ENCODE measurements at places on chromosomes 2 and 18. TPM values are rescaled to one million over a fixed set of nuclear protein-coding genes. Genes with fewer than 3 reads are reported as not detected.

Gene RAPGEF4
- 1.5 TPM for total RNA-seq

Gene SGPP2
- 54.0 TPM for total RNA-seq

Gene TMEM169
- 0.15 TPM for total RNA-seq

Gene STARD6
- not detected for total RNA-seq

Gene PDCD1
- 0.21 TPM for total RNA-seq

Gene RFTN2
- total RNA-seq, result 0.49 TPM

Gene SIX2
- 0.10 TPM for total RNA-seq

Gene SOWAHC
- 22.1 TPM for total RNA-seq

Gene NT5DC4
- total RNA-seq, result not detected

Gene VIT
- 0.20 TPM for total RNA-seq

Gene C2orf15
- total RNA-seq, result 3.1 TPM

Gene KATNAL2
- 1.3 TPM for total RNA-seq

Gene SIX3
- total RNA-seq, result not detected

Gene KCNF1
- 0.90 TPM for total RNA-seq

Gene UGT1A5
- total RNA-seq, result 1.1 TPM

Gene ANKRD62
- 0.19 TPM for total RNA-seq

Gene REEP1
- total RNA-seq, result 5.7 TPM

Gene HMSD
- total RNA-seq, result 0.11 TPM

Gene HTR2B
- total RNA-seq, result 0.27 TPM

Gene CD8B
- 1.8 TPM for total RNA-seq

Gene LIMS1
- total RNA-seq, result 50.3 TPM

Gene ABCG8
- total RNA-seq, result 0.12 TPM

Gene RAB31
- total RNA-seq, result 4.7 TPM

Gene L3MBTL4
- 3.8 TPM for total RNA-seq

Gene GPR17
- 0.16 TPM for total RNA-seq

Gene PDE11A
- 3.2 TPM for total RNA-seq

Gene GPR75
- 0.58 TPM for total RNA-seq

Gene SERPINB3
- not detected for total RNA-seq

Gene IL1RL2
- 2.8 TPM for total RNA-seq

Gene DCDC2C
- not detected for total RNA-seq

Gene MAPRE3
- 22.0 TPM for total RNA-seq

Gene TWIST2
- total RNA-seq, result 0.82 TPM

Gene CRYGD
- not detected for total RNA-seq

Gene CYS1
- 0.52 TPM for total RNA-seq

Gene SMARCAL1
- 13.8 TPM for total RNA-seq

Gene LRATD1
- total RNA-seq, result 227 TPM

Gene CFAP210
- not detected for total RNA-seq

Gene TUBA4B
- not detected for total RNA-seq

Gene ACTG2
- total RNA-seq, result 25.4 TPM

Gene BBS5
- total RNA-seq, result 2.4 TPM

Gene SERPINB7
- total RNA-seq, result not detected

Gene TMX3
- total RNA-seq, result 24.4 TPM

Gene LYPD6B
- total RNA-seq, result 2.6 TPM

Gene OTOS
- not detected for total RNA-seq

Gene TMEM185B
- 16.5 TPM for total RNA-seq

Gene SRBD1
- 14.4 TPM for total RNA-seq

Gene RSAD2
- total RNA-seq, result 0.72 TPM

Gene ANKRD36C
- 24.9 TPM for total RNA-seq

Gene RNF152
- 50.1 TPM for total RNA-seq

Gene NAT8
- total RNA-seq, result not detected

Gene ASIC4
- not detected for total RNA-seq

Gene GAREM1
- 20.1 TPM for total RNA-seq

Gene DSC1
- total RNA-seq, result 0.17 TPM

Gene LRRC30
- total RNA-seq, result not detected

Gene UNC80
- not detected for total RNA-seq

Gene TCF23
- total RNA-seq, result 0.05 TPM

Gene GPR35
- 92.2 TPM for total RNA-seq

Gene BMP10
- total RNA-seq, result not detected

Gene SPDYA
- total RNA-seq, result 0.42 TPM

Measured in colonic mucosa (tissue), 4 donors.